Stimulated activated CD4-positive, alpha-beta T cell treated with anti-CD3 and anti-CD28 coated beads, TNF-alpha, amount 100 ng/mL, for 24 hours (primary cell): ENCODE measurements at places on chromosomes 16 and 17.

GRCh38 chr17:51078009-51078592, 42.6 kb downstream of the SPAG9 start:
- no peak for DNase-seq

DNA sequence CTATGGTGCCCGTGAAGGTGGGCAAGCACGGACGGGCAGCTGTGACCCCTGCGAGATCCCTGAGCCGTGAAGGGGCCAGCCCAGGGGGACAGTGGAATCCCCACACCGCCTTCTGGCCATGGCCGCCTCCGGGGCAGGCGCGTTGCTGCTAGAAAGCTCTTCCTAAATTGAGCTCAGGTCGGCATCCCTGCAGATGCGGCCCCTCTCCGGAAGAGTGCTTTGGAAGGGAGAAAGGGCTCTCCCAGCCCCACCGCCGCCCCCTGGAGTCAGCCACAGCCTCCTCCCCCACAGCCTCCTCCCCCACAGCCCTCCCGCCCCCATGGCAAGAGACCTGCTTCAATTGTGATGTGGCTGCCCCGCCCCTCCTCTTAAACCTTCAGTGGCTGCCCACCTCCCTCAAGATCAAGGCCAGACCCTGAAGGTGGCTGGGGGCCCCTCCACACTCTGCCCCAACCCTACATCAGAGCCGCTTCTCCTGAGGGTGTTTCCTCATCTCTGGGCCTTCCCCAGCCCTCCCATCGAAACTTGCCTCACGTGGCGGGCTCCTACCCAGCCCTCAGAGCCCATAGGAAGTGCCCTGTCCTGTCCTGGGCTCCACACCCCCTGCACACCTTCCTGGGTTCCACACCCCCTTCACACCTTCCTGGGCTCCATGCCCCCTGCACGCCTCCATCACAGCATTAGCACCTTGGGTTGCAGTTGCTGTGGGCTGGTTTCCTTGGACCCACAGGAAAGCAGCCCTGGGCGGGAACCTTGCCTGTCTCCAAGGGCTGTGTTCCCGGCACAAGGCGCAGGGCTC, 5.5 kb upstream of the CBFA2T3 start:
- no peak for DNase-seq

DNA sequence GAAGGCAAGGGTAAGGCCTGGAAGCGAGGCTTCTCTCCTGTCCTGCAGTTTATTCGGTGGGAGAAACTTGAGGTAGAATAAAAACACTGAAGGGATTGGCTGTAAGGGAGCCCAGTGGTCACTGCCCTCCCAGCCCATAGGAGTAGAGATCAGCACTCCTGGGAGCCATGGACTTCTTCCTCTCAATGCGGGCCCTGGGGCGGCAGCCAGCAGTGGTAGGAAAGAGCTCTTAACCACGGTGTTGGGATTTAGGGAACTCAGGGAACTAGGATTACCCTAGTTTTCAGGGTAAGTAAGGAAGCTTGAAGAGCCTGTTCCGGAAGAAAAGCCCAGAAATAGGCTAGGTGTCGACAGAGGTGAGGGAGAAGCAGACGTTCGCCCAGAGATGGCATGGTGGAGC, 23.8 kb upstream of the NAGLU start:
- DNase-seq: no peak

DNA sequence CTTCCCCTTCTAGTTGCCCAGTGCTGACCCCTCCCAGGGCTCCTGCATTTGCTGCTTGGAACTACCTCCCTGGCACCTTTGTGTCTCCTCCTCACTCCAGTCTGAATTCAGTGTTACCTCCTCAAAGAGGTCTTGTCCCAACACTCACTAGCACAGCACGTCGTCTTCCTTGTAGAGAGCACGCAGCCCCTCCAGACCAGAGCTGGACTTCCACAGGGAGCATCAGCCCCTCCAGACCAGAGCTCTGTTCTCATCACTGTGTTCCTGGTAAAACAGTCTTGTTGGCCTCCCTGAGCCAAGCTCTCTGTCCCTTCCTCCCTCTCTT, 27.8 kb upstream of the MGAT5B start:
- no peak for DNase-seq

DNA sequence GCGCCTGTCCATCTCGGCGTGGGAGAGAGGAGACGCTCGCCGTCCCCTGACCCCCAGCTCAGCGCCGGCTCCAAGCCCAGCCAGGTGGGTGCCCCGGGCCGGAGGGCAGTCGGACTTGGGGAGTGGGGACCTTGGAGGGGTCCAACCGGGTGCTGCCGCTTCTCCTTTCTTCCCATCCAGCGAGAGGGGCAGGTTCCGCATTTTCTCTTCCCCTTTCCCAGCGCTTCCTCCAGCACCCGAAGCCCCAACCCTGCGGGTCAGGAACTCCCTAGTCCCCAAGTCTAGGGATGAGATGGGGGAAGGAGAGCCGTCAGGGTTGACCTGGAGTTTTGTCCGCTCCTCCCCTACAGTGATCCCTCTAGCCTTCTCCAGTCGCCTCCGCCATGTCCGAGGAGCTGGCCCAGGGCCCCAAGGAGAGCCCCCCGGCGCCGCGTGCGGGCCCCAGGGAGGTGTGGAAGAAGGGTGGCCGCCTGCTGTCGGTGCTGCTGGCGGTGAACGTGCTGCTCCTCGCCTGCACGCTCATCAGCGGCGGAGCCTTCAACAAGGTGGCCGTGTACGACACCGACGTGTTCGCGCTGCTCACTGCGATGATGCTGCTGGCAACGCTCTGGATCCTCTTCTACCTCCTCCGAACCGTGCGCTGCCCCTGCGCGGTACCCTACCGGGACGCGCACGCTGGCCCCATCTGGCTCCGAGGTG, at the start of gene OTOP2:
TSS of gene OTOP2 (plus strand) at position 24 of the 699 bp plus-strand sequence. CDS start at position 384, 360 bp downstream.
- DNase-seq: no peak

DNA sequence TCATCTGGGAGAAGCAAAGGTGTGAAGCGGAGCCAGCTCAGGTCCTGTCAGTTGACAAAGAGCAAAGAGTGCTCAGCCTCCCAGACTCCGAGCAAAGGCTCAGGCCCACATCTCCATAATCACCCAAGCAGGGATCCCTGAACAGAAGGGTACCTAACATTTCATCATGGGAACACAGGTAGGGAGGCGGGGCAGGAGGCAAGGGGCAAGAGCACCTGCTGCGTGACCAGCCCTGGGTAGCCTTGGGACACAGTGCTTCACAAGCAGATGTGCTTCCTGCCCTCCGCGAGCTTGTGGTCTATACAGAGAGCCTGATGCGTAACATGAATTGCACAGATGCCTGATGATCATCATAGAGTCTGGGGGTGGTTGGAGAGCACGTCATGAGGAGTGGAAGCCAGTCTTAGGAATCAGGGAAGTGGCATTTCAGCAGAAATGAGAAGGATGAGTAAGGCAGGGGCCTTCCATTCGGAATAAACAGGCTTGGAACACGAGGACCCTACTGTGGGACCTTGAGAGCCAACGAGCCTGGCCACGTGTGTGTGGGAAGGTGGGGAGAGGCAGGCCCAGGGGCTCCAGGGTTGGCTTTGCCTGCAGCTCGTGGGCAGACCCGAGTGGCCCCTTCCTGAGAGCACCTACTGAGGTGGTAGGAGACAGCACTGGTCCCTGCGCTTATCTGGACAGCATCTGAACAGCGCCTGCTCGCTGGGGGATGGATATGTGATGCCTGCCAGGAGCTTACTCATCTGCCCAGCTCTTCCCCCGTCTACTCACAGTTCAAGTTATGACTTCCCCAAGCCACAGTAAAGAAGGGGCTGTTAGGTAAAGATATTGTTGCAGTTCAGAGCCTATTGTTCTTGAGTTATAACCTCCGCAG, 125.8 kb downstream of the CCDC182 start:
- DNase-seq: no peak

DNA sequence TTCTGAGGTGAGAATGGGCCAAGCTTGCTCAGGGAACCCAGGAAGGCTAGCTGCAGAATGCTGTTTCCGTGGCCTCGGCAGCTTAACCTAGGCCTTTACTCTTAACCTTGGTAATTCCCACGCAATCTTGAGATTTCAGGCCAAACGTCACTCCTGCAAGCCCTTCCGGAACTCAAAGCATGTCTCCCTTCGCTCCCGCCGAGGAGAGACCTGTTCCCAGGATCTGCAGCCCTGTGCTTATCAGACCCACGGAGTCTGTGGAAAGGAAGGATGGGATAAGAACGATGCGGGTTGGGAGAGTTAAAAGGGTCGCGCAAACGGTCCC, 524 bp upstream of the ZFP3 start:
- DNase-seq: no peak

DNA sequence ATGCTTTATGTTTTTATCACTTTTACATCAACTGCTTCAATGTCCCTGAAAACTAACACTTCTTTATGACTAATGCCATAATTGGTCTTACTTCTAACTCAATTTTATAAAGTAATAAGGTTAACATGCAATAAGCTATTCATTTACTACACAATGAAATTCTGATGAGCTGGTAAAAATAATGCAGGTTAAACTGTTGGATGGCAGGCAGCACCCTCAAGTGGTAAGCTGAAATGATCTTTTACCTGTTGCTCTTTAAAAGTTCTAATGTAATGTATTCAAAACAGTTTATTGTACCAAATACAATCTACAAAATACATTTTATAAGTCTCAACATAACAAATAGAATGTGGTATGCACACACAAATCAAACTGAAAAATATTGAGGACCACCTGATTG, 1280.3 kb downstream of the CDH8 start:
- no peak for DNase-seq

- DNase-seq: no peak
These were observed 176.9 kb upstream of the GSE1 start for GRCh38 chr16:85436207-85436606.

DNA sequence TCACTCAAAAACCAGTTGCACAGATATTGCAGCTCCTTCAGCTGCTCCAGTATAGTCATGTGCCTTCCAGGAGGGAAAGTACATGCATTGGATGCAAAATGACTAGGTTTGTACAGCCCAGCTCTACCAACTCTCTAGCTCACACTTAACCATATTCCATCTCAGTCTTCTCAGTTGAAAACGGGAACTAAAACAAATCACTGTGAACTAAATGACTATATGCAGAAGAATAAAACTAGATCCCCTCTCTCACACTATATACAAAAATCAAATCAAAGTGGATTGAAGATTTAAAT, 24.9 kb downstream of the DCUN1D3 start:
- no peak for DNase-seq

- DNase-seq: no peak
These were observed 1721.6 kb downstream of the TP53TG3F start for GRCh38 chr16:35180970-35181369.

GRCh38 chr17:64095144-64095882, 34.6 kb downstream of the ERN1 start:
- DNase-seq: no peak

GRCh38 chr16:56715126-56715525, 14.8 kb upstream of the NUP93 start:
- no peak for DNase-seq

- no peak for DNase-seq
These were observed 1.0 kb upstream of the ZNF500 start for GRCh38 chr16:4767872-4768548.

DNA sequence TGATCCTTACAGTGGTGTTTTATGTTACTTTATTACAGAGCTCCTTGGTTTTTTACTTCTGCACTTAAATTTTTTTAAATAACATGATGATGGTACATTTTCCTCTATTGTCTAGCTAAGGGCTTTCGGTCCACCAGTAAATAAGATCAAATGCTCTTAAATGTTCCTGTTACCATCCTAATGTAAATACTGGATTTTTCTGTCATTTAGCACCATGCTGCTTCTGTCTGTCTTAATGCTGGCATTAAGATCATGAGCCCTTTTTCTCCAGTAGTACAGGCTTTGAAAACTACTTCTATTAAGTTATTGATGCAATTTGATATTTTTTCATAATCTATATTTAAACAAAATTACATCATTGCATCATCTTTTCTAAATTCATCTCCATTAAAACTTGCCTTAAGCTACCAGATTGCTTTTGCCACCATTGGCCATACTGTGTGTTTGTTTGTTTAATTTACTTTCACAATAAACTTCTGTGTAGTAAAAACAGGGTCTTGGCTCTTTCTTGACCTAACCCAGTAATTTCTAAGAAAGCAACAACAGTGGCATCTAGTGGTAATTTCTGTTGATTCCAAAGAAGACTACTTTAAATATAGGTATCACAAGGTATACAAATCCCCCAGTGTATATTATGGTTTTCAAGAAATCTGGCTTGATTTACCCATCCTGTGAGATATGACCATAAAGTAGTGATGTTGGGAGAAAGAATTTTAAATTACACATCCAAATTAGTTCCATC, 9.0 kb upstream of the PHAF1 start:
- DNase-seq: no peak

DNA sequence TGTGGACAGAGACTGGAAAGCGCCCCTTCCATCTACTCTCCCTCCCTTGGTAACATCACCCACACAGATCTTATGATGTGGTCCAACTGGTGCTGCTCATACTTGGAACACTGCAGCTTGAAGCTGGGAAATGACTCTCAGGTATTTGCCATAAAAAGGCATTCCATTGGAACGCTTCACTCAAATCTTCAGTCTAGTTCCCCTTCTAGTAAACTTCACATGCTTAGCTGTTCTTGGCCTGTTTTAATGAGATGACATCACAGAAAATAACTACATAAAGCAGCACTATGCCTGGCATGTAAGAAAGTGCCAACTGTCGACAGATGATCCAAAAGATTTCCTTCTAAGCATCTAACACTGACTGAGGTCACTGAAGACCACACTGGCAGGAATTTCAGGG, 9.3 kb downstream of the ZNF263 start:
- no peak for DNase-seq

DNA sequence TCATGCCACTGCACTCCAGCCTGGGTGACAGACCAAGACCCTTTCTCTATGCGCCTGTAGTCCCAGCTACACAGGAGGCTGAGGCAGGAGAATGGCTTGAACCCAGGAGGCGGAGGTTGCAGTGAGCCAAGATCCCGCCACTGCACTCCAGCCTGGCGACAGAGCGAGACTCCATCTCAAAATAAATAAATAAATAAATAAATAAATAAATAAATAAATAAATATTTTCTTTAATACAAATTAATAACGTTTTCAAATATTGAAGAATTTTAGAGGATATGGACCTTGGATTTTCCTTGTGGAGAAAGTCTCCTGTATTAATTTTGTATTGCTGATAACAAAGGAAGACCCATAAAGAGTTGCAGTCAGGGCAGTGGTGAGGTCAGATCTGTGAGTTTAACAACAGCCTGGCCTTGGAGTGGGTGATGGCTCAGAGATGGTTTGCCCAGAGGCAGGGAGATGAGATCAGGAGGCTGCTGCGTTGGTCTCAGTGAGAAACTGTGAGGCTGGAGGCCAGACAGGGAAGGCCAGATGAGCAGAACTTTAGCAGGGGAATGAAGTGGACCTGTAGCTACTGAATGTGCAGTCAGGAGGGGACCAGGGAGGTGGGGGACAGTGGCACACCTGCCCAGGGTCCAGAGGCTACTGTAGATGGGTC, 4.4 kb upstream of the ASGR1 start:
- DNase-seq: no peak

- peak; percentile 4 for DNase-seq
These were observed 11.5 kb upstream of the PRSS54 start for GRCh38 chr16:58306327-58306726.

- no peak for DNase-seq
These were observed 36.9 kb downstream of the MMD start for GRCh38 chr17:55384643-55385232.

GRCh38 chr17:37300683-37301082, 75.1 kb upstream of the C17orf78 start:
- DNase-seq: no peak

GRCh38 chr17:39845052-39845846, 18.9 kb downstream of the IKZF3 start:
- no peak for DNase-seq
